Activated naive CD4-positive, alpha-beta T cell (primary cell): ENCODE measurements at places on chromosomes 1 and 21.

DNA sequence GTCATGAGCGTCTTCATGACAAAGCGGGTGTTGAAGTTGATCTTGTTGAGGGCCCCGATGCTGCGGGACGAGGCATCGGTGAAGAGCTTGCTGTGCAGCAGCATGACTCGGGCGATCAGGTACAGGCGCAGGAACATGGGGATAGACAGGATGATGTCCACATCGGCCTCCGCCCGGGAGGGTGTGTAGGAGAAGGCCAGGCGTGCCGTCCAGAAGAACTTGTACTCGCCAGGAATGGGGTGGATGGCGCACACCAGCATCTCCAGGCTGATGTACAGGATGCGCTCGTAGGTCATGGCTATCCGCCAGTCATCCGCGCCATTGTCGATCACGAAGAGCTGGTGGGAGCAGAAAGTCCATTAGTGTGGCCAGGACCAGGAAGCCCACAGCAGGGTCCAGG, 98.0 kb downstream of the KCNN3 start:
- DNase-seq = no peak

DNA sequence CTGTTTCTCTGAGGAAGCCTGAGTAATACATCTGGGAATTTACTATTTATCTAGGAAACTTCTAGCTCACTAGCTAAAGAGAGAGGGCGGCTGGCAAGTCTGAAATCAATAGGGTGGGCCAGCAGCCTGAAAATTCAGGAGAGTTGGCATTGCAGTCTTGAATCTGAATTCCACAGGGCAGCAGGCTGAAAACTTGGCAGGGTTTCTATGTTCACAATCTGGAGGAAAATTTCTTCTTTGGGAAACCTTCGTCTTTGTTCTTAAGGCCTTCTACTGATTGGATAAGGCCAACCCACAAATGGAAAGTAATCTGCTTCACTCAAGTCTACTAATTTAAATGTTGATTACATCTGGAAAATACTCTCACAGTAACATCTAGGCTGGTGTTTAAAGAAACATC, 101.0 kb upstream of the COG2 start:
- no peak for DNase-seq

- DNase-seq = no peak
These were observed 40.1 kb downstream of the TMEM200B start for GRCh38 chr1:29083317-29084195.

DNA sequence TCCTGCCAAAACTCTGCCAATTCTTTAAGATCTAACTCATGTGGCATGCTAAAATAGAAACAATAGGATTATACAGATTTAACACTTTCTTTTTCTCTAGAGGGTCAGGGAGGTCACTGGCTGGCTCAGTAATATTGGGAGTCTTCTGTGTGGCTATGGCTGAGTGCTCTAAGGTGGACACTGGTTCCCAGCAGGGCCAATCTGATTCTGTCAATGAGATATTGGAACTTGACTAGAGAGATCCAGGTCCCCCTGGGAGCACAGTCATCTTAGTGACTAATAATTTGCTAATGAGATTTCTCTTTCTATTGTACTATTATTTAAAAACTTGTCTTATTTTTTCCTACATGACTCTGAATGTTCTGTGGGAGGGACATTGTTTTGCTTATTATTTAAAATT, 69.1 kb upstream of the ZP4 start:
- DNase-seq = no peak

- DNase-seq = no peak
These were observed 21.0 kb upstream of the FUCA1 start for GRCh38 chr1:23889074-23889473.

GRCh38 chr1:182575540-182576149, 13.4 kb downstream of the RNASEL start:
- DNase-seq = no peak
